ENCODE measurements at places on chromosomes 16 and 17. TPM values are rescaled to one million over a fixed set of nuclear protein-coding genes. Genes with fewer than 3 reads are reported as not detected.

DNA sequence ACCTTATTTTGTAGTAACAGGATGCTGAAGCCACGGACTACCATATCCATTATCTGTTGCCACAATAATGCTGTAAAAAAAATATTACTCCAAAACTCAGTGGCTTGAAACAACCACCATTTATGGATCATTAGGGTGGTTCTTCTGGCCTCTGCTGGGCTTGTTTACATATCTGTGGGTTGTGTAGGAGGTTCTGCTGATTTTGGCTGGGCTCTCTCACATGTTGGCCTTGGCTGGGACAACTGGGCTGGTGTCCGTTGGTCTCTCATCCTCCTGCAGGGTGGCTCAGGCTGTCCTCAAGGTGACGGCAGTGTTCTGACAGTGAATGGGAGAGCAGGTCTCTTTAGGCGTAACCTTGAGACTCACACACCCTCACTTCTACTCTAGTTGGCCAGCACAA, 76.0 kb downstream of the GPR139 start:
- DNase-seq = no peak

The OTOP2 gene
- not detected for total RNA-seq

- DNase-seq = peak; percentile 26
These were observed 459.8 kb downstream of the PMP22 start for GRCh38 chr17:14805348-14805747.

DNA sequence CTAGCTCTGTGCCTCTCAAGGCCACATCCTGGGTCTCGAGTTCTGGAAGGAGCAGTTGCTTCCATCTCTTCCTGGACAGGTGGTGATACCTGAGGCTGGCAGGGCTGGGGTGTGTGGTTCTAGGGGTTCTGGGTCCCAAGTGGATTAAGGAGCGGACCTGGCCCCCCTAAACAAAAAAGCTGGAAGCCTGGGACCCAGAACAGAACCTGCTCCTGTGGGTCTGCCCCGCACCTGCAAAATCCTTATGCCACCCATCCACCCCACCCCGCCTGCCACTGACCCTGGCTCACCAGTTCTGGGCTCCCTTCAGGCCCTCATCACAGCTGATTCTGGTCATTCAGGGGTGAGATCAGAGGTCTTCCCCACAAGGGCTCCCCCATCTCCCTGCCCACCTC, 44.8 kb downstream of the ADCY7 start:
- no peak for DNase-seq

The TMEM220 gene
- 0.98 TPM for total RNA-seq

DNA sequence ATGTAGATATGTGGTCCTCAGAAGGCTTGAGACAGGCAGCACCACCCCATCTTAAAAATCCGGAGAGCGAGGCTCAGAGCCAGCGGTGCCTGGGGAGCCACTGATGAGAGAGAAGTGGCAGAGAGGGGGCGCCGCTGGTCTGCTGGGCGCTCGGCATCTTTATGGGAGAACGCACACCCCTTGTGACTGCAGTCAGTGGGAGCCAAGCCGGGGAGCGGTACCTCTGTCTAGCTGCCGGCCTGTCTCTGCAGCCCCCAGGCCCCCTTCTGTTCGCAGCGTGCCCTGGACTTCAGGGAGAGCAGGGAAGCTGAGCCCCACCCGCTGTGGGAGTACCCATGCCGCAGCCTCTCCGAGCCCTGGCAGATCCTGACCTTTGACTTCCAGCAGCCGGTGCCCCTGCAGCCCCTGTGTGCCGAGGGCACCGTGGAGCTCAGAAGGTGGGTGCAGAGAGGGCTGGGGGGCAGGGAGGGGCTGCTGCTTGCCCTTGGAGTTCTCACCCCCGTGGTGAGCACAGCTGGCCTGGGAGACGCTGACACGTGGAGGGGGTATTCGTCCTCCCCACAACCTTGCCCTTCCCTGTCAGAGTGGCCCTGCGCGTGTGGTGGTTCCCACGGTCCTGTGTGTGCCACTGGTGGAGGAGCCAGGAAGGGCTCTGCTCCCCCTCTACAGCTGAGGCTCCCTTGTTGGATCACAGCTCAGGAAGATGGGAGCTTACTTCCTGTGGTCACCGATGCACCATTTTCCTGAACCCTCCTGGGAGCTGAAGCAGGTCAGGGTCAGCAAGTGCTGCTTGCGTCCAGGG, 44.8 kb downstream of the PRMT7 start:
- DNase-seq = no peak

The PIRT gene
- not detected for total RNA-seq

DNA sequence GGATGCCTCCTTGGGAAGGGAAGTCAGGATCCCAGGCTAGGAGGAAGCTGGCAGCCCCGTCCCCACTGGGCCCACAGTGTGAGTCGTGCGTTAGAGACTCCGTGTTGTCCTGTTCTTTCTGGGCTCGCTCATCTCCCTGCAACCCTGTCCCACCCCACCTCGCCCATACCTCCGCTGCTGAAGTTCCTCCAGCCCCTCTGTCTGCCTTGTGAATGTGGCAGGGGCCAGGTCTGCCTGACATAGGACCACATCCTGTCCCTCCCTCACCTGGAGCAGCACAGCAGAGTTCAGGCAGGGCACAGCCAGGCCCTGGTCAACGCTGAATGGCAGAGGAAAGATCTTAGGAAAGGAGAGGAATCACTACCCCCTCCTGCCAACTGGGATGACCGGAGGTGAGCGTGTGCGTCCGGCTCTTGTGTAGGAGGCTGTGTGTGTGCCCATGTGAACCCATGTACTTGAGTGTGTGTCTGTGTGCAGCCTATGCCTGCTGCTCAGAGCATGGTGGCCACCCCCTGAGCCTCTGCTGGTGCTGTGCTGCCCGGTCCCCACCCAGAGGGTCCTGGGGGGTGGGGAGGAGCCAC, 12.8 kb downstream of the KCNJ18 start:
- no peak for DNase-seq

DNA sequence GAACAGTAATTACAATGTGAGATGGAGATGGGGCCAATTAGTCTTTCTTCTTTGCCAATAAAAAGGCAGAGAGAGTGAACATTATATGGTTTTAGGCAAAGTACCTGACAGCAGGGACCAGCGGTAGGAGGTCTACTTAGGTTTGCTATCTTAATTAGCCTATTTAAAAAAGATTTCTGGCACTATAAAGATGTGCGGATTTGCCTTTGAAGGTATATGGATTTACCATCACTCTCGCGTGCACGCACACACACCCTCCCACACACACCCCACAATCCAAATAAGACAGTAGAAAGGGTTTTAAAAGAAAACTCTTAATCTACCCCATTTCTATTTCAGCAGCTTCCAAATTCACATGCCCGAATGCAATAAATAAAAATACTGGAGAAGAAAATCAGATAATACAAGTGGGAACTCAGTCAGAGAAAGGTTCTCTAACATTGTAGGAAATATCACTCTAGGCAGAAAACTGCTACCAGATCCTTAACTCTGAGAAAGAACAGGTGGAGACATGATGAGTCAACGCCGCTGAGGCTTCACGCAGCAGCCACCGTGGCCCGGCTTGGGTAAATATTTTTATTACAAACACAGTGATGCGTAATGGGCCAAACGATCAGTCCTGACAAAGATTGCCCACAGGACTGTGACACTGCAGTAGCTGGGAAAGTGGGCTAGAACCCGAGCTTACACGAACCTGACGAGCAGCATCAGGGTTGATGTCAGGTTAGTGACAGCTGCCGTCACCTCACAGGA, 66.6 kb upstream of the AXIN2 start:
- peak; percentile 98 for DNase-seq

DNA sequence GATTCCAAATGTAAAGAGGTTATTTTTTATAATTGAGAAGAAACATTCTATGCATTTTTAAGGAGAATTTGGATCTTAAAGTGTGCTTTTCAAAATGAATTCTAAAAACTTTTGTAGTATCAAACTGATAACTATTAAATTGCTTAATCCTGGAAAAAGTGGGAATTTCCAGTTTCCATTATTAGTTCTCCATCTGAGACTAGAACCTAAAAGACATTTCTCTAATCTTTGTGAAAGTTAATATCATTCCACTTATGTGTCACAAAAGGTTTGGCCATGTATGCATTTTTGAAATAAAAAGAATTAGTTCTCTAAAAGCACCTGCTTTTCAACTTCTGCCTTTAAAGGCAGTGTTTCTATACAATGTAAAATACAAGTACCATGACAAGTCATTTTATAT, 155.0 kb downstream of the BCAS3 start:
- DNase-seq = no peak

GRCh38 chr17:72921347-72922054, 171.0 kb downstream of the SLC39A11 start:
- DNase-seq = no peak

DNA sequence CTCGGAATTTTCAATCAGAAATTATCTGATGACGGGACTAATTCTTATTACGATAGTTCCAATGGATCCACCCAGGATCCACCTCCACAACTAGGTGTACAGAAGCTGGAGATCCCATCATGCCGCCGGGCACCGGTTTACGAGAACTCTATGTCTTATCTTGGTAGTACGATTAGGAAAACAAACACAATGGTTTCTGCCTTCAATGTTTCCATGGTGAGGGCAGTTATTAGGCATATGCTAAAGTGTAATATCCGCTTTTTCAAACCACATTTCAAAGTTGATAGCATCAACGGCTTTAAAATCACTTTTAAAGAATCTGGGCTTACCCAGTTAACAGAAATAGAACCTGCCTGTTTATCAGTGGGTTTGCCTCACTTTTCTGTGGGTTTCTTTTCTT, 705.7 kb downstream of the MAF start:
- no peak for DNase-seq

GRCh38 chr17:79304884-79305283, 230.3 kb downstream of the ENGASE start:
- DNase-seq = no peak

The TNFSF13 gene
- total RNA-seq = 3.6 TPM

DNA sequence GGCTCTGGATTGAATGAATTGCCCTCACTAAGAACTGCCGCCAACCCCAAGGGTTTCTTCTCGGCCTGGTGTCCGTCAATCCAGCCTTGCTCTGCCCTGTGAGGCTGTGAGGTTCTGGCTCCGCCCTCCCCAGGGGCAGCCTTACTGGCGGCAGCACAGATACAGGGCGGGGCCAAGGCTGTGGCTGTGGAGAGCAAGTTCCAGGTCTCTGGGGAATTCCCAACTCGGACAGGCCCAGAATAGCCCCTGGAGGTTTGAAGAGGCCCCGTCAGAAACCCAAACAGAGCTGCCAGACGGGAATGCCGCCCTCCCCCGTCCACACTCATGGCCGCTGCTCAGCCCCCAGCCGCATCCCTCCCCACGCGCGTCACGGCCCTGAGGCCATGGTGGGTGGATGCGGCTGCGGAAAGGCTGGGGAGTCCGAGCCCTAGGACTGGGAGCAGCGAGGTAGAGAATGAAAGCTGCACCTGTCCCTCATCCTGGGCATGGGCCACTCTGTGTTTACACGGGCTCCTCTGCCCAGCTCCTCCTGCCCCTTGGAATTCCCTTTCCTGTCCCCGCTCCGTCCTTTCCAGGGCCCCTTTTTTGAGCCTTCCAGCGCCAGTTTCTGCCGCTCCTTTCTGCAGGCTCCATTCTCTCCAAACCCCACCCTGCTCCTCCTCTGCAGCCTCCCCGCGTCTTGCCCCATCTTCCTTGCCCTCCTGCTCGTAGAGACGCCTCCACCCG, 660 bp upstream of the PRRT2 start:
- DNase-seq = peak; percentile 93

DNA sequence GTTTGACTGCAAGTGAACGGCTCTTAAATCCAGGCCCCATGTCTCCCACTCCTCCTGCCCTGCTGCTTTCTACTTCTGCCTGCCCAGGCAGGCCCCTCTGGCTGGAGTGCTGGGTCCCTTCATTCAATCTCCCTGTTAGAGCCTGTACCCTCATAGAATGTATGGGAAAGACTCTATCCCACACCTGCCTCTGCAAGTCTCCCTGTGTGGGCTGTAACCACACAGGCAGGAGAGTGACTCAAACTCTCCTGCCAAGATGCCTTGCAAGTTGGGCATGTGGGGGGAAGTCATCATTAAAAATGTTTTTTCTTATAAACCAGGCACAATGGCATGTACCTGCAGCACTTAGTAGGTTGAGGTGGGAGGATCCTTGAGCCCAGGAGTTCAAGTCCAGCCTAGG, 77.5 kb downstream of the PLXDC1 start:
- DNase-seq = no peak

DNA sequence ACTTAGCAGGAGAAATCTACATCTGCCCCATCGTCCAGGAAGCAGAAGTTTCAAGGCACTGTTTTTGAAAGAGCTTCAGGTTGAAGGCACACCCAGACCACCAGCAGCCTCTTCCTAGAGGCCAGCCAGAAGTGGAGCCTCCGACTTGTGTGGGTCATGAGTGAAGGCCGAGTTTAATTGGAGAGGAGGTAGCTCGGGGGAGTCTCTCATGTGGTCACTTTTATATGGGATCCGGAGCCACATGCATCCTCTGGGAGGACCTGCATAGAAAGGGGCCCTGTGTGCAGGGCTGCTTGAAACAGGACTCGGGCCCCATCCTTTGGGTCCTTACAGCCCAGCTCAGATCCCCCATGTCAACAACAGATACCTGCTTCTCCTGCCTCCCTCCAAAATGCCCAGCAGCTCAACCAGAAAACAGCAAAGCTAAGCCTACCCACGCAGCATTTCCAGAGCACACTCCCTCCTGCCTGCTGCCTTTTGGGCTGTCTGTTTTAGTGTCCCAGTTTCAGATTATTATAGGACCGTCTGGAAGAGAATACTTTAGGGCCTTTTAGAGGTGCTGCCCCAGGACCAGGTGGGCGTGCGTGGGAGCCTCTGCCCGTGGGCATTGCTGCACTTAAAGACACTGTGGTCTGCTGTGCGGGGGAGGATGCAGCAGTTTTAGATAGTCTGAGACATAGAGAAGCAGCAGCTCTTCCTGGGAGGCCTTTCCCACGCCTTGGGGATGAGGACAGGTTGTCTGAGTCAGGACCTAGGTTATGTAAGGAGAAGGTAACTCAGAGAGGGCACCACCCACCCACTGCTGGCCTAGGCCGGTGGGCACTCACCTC, 29.5 kb downstream of the MPRIP start:
- no peak for DNase-seq

DNA sequence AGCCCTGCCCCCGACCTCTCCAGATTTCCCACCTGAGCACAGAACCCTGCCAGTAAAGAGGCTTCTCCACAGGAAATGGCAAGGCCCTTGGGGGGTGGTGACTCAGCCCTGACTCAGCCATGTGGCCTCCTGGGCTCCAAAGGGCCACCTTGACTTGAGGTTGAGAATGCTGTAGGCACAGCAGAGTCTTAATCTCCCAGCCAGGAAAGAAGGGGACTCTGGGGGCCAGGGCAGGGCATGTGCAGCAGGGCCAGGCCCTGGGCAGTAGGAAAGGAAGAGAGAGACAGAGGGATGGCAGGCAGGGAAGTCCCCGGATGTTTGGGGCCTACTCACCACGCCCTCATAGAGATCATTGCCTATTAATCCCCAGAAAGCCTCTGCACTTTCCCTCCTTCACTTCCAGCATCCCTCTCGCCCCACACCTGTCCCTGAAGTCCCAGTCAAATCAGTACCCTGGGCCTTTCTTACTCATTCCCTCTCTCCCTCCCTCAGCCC, 4.8 kb upstream of the ITGA3 start:
- DNase-seq = peak; percentile 100

The TBC1D3B gene
- 4.3 TPM for total RNA-seq

The TOM1L1 gene
- 35.4 TPM for total RNA-seq

GRCh38 chr17:75559958-75560533, 27.6 kb upstream of the MYO15B start:
- DNase-seq = no peak

Measured in PC-3 (cell line).